ENCODE measurements at places on chromosomes 4 and X. TPM values are rescaled to one million over a fixed set of nuclear protein-coding genes. Genes with fewer than 3 reads are reported as not detected.

DNA sequence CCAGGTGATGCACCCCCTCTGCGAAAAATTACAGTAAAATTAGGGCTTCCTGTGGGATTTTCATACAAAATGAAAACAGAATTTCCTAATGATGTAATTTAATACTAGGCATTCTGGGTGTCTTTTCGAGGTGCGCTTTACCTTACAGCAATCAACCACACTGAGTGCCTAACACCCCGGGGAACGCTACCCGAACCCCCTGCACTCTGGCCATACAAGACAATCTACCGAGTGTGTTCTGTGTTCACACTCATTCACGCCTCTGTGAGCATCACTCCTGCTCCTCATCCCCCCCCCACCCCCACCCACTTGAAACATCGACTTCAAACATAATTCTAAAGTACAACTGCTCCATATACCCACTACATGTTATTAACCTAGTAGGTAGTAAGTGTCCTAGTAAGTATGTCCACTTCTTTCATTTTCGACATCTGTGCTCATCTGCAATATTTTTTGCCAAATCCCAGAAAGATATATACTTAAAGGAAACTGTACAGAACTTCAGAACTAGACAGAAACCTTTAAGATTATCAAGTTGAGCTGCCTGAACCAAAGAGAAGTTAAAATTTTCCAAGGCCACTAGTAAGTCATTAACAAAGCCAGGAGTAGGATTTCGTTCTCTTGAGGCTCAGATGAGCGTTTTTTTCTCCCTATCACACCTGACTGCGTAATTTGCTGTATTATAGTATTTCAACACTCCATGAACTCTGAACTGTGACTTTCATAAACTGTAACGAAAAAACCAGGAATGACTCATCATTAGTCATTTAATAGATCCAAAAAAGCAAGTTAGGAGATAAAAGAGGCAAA lies 80.0 kb downstream of the FAT1 start:
- DNase-seq: no peak

GRCh38 chr4:120869613-120870278 lies 52.8 kb downstream of the PRDM5 start:
- DNase-seq: no peak

GRCh38 chrX:135340831-135341230 lies 31.6 kb downstream of the ETDC start:
- DNase-seq: no peak

Gene MAMLD1
- total RNA-seq: 3.2 TPM

- DNase-seq: no peak
Measured at GRCh38 chrX:118872102-118872566, 48.5 kb downstream of the ZCCHC12 start.

Gene CENPI
- 0.42 TPM for total RNA-seq

Gene POF1B
- total RNA-seq: 19.5 TPM

GRCh38 chr4:154590329-154591006 lies at the start of gene FGA:
Gene FGA, minus strand, starts transcription at chr4:154590742. Its CDS starts 55 bp downstream, at chr4:154590687.
- DNase-seq: no peak

Gene FSTL5
- total RNA-seq: not detected

- no peak for DNase-seq
Measured at GRCh38 chr4:108272046-108272445, 103.3 kb upstream of the LEF1 start.

DNA sequence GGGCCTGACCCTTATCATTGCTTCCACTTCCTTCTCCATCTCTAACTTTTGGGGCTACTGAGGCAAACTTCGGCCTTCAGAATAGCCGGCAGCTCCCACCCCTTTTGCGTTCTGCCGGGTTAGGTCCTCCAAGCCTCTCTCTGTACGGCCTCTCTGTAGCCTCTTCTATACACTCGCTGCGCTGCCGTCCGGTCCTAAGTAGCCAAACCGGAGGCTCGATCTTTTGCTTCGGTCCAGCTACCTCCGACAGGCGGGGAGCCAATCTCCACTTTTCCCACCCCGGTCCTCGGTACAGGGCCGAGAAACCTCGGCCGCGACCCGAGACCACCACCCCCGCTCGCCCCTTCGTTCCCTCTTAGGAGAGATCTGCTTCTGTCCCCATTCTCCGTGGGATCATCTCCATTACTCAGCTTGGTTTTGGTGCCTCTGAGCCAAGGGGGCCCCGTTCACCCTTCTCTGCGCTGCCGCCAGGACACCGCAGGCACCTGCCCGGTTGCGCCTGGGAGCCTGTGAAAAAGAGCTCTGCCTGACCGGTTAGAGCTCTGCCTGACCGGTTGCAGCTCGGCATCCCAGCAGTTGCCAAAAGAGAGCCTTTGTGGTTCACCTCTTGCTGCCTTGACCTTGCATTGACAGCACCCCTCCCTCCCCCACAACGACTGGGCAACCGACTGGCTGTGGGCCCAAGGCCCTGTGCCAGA lies 1.0 kb upstream of the HTR2C start:
- no peak for DNase-seq

DNA sequence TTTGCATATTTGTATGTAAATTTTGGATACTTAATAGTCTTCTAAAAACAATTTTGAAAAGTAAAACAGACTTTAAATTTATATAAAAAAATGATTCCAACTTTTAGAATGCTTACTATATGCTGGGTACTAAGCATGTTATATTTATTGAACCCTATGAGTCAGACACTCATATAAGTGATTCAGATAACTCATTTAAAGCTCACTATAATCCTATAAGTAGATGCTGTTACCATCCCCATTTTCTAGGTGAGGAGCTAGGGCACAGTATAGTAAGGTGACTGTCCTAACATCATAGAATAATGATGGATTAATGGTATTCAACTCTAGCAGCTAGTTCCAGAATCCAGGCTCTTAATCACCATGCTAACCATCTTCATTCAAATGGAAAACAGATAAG lies 877.0 kb upstream of the GRID2 start:
- DNase-seq: no peak

Gene CT45A8
- not detected for total RNA-seq

DNA sequence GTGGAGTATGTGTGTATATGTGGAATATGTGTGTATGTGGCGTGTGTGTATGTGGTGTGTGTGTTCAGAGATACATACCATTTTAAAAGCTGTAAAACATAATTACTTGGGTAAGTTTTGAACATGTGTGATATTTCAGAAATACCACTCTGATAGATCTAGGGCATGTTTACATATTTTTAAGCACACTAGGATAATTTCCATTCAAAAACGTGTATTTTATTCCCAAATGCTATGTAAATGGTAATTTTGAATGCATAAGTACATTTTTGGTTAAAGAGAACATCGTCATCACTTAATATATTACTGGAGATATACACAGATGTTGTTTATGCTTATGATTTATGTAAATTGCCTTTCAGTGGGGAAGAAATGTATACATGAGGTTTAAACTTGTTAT lies 34.7 kb upstream of the SHISA3 start:
- DNase-seq: no peak

Gene TMEM271
- not detected for total RNA-seq

Gene TMEM185A
- 41.8 TPM for total RNA-seq

- DNase-seq: no peak
Measured at GRCh38 chr4:57351731-57352130, 241.5 kb upstream of the IGFBP7 start.

Gene CCDC149
- total RNA-seq: 14.9 TPM

- peak; percentile 99 for DNase-seq
Measured at GRCh38 chrX:1391707-1392375, at the start of gene SLC25A6. Gene SLC25A6, minus strand, starts transcription at chrX:1392113. Its CDS starts 104 bp downstream, at chrX:1392009.

DNA sequence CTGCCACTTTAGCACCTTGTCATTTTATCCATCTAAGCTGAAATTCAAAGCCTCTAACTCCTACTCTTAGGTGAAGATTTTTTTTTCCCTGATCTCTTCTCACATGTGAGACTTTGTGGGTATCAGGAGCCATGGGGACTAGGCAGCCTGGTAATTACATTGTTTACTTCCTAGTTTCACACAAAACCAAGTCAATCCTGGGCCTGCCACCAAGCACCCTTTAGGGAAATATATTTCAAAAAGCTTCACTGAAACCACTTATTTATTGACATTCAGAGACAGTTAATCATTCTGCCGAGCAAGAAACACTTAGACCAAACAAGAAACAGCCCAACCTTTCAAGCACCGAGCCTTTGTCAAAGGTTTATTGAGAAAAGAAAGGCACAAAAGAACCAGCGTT lies 200.0 kb downstream of the RELL1 start:
- no peak for DNase-seq

GRCh38 chr4:70637239-70637913 lies 8.8 kb downstream of the ENAM start:
- no peak for DNase-seq

Gene MAOB
- 69.7 TPM for total RNA-seq

Gene GYPE
- total RNA-seq: 0.74 TPM

- DNase-seq: no peak
Measured at GRCh38 chrX:139063364-139063763, 351.8 kb upstream of the FGF13 start.

Gene EGFL6
- 0.13 TPM for total RNA-seq

Gene ATXN3L
- not detected for total RNA-seq

DNA sequence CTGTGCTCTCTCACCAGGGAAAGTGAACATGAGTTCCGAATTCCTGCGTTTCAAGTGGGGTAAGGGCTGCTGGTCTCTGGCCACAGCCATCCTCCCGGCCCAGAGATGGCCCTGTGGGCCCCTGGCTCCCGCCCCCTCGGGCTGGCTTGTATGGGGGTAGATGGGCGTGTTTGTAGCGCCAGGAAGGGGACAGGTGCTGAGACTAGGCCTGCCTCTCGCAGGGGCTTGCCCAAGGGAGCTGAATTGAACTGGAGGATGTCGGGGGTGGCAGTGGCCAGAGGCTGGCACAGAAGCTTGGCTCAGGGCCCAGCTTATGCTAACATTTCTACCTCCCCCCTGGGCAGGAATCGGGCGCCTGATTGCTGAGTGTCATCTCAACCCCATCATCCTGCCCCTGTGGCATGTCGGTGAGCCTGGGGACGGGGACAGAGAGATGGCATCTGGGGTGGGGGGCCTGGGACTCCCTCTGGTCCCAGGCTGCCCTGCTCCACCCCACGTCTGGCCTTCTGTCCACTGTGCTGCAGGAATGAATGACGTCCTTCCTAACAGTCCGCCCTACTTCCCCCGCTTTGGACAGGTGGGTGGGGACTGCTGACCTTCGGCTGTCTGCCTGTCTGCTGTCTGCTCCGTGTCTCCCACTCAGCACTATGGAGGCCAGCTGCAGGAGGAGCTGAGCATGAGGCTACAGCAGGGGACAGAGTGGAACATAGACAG lies 8.5 kb downstream of the TAFAZZIN start:
- DNase-seq: peak; percentile 45

Gene CCKAR
- total RNA-seq: not detected

- DNase-seq: no peak
Measured at GRCh38 chr4:66169341-66169740, 499.1 kb upstream of the EPHA5 start.

GRCh38 chr4:81410680-81411079 lies 61.0 kb downstream of the RASGEF1B start:
- no peak for DNase-seq

Gene GSX2
- not detected for total RNA-seq

Gene RS1
- not detected for total RNA-seq

Gene CYTL1
- total RNA-seq: 0.34 TPM

GRCh38 chrX:9023293-9023692 lies 10.6 kb downstream of the FAM9B start:
- DNase-seq: no peak

Gene TMEM35A
- not detected for total RNA-seq

Gene AGTR2
- total RNA-seq: not detected

DNA sequence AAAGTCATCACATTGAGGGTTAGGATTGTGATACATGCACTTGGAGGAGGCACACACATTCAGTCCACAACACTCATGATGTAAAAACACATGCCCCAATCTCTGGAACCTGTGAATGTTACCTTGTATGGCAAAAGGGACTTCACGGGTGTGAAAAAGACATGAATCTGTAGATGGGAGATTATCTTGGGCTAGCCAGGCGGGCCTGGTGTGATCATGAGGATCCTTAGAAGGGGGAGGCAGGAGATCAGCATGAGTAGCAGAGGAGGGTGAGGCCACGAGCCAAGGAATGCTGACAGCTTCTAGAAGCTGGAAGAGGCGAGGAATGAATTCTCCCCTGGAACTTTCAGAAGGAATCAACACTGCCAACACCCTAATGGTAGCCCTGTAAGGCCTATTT lies 77.5 kb upstream of the ENPP6 start:
- no peak for DNase-seq

GRCh38 chr4:85747882-85748491 lies 273.0 kb downstream of the ARHGAP24 start:
- DNase-seq: no peak

Gene PAGE1
- total RNA-seq: not detected

- no peak for DNase-seq
Measured at GRCh38 chr4:19520939-19521520, 730.7 kb upstream of the SLIT2 start.

DNA sequence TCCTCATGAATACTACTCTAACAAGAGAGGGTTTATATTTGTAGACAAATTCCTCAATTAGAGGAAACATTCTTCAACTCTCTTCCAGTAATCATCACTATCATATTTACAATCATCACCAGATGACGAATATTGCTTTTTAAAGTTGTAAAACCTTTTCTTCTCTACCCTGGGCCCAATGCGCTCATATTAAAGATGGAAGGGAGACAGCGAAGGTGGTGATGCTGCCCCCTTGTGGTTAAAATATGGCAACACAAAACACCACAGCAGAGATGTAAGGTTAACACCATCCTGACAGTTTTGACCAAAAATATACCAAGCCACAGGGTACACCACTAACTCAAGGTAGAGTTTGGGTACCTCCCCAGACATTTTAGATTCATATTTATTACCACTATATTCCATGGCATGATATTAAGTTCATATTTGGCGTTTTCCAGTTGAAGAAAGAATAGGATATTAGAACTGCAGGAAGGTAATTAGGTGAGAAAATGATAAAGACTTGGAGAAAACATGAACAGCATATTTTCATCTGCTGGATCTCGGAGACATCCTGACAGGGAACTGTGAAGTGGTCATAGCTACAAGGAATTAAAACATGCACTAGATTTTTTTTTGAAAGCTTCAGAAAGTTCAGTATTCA lies 72.8 kb downstream of the SLC9A7 start:
- DNase-seq: no peak

Gene EFHC2
- total RNA-seq: 5.1 TPM

DNA sequence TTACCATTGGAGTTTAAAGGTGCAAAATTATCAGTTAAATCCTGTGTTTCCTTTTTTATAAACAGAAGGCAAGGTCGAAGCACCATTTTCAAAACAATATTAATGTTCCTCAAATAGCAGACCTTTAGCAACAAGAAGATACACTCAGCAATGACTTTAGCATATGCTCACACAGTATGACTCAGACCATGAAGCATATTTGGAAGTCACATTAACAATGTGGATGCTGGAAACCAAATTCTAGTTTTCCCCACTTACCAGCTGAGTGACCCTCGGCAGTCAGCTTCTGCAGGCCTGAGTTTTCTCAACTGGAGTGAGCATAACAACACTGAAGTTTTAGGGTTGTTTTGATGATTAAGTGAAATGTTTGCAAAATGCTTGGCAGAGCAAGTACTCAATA lies 130.5 kb downstream of the ANK2 start:
- no peak for DNase-seq

Gene PABPC4L
- 1.1 TPM for total RNA-seq

- DNase-seq: peak; percentile 98
Measured at GRCh38 chr4:122732329-122733026, at the start of gene BBS12. Gene BBS12, plus strand, starts transcription at chr4:122732704. Its CDS starts 9,189 bp downstream, at chr4:122741893.

- no peak for DNase-seq
Measured at GRCh38 chrX:16516232-16516876, 133.6 kb upstream of the S100G start.

Data from left cardiac atrium (tissue), 4 donors.